ENCODE measurements at places on chromosomes 3 and 15.

GRCh38 chr3:195117978-195118581, 152.9 kb downstream of the XXYLT1 start:
- DNase-seq: no peak

DNA sequence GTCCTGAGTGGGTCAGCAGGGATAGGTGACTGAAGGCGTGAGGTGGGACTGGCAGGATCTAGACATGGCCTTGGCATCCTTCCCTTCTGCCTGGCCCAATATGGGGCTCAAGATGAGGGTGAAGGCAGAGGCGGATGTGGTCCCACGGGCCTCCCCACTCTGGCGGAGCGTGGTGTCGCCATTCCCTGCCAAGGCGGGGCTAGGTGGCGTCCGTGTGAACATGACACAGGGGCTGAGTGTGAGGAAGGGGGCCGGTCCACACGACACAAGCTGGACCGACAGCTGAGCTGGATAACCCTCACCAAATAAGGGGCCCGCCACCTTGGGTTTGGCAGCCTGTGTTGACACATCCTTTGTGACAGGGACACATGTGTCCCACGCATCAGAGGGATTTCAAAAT, 43.1 kb downstream of the ZNF710 start:
- DNase-seq: no peak

DNA sequence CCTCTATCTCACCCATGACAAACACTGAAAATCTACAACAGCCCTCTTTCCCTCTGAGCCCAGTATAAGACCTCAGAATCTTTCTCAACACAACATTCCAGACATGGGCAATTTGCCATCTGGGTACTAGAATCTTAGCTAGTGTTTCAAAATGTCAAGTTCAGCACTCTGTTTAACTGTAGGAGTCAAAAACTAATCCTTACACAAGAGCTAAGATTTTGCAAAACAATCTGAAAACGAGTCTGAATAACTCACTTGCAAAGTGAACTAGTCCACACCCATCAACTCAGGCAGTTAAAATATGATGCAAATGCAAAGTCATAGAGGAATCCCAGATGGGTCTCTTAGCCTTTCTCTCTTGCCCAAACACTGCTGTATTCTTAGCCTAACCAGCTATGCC, 67.8 kb downstream of the GPR176 start:
- no peak for DNase-seq

- no peak for DNase-seq
Observed at GRCh38 chr3:37542772-37543449, 318.8 kb upstream of the CTDSPL start.

GRCh38 chr3:143024351-143024960, 23.1 kb downstream of the U2SURP start:
- DNase-seq: no peak

GRCh38 chr3:110816008-110816407, 255.6 kb upstream of the NECTIN3 start:
- DNase-seq: no peak

GRCh38 chr3:68172039-68172438, 517.6 kb upstream of the SUCLG2 start:
- DNase-seq: no peak

- no peak for DNase-seq
Observed at GRCh38 chr3:56610669-56611335, 53.8 kb downstream of the CCDC66 start.

- no peak for DNase-seq
Observed at GRCh38 chr3:99846477-99847160, 29.0 kb downstream of the CMSS1 start.

- no peak for DNase-seq
Observed at GRCh38 chr3:45381168-45381852, 7.1 kb upstream of the LARS2 start.

DNA sequence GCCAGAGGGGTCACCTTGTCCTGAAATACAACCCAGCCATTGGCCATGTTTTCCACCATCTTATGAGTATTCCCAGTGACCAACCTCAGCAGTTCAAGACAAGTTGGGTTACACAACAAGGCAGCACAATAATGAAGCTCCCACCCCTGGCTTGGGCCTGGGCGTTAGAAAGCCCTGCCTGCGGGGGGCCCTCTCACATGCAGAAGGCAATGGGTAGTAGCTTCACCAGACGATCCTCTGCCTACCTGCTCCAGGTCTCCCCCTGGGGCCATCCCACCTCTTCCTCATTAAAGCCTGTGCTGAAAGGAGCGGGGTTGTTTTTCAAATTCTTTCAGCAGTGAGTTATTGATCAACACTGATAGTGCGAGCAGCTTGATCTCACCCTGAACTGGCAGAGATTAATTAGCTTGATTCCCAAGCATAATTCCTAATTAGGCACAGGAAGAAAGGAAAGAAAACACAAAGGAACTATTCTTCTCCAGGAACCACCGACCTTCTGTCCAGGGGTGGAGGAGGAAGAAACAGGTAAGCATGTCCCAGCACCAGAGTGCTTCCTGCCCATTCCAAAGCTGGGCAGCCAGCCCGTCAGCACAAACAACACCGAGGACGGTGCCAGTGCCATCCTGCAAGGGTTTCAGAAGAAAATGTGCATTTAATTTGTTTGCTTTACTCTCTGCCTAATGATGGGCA, 79.7 kb upstream of the CGNL1 start:
- DNase-seq: no peak

- no peak for DNase-seq
Observed at GRCh38 chr15:27826902-27827714, 272.0 kb downstream of the OCA2 start.

- DNase-seq: no peak
Observed at GRCh38 chr3:112649478-112649735, 8.5 kb upstream of the CCDC80 start.

GRCh38 chr3:179825527-179826246, 172.8 kb downstream of the USP13 start:
- DNase-seq: no peak

GRCh38 chr3:171649911-171650592, 160.2 kb downstream of the PLD1 start:
- no peak for DNase-seq

DNA sequence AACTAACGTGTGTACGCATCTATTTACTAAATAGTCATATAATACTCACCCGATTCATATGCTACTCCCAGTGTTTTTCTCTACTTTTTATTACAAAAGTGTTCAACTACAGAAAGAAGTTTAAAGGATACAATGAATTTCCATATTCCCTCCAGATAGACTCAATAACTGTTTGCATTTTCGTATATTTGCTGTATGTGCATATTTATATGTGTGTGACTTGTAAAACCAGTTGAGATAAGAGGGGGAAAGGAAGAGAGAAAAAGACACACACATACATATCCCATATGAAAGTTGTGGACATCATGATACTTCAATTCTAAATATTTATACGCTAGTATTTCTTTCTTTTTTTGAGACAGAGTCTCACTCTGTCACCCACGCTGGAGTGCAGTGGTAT, 14.1 kb downstream of the LIPC start:
- no peak for DNase-seq

DNA sequence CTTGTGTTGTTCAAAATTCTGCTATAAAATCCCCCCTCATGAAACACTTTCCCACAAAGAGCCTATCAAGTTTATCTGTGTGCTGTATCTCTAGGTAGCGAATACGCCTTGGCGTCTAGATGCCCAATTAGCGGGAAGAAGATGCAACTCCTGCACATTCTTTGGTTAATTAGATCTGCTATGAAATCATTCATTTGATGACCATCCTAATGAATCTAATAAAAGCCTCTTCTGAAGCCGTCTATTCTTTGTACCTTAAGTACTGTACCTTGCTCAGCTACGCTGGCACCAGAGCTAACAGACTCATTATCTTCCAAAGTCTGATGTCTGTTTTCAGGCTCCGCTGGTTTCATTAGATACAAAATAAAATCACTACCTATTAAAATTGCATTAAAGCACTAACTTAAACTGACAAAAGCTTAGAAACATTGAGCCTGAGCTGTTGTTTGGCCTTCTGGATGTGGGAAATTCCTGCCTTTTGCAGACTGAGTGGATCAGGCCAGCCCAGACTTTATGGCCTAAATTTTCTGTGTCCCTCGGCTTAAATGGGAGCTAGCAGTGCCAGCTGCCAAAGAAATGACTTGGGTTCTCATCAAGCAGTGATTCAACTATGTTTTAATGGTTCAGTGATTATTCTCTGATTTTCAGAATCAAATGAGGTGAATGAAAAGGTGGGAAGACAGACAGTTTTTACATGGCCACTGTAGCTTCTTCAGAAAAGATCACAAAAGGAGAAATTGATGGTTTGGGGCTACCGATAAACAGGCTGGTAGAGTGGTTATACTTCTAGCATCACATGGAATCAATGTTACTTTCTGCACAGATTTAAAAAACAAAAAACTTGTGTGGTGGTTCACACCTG, 28.4 kb upstream of the CHST2 start:
- DNase-seq: no peak

- no peak for DNase-seq
Observed at GRCh38 chr3:17494117-17494809, 248.2 kb downstream of the TBC1D5 start.

DNA sequence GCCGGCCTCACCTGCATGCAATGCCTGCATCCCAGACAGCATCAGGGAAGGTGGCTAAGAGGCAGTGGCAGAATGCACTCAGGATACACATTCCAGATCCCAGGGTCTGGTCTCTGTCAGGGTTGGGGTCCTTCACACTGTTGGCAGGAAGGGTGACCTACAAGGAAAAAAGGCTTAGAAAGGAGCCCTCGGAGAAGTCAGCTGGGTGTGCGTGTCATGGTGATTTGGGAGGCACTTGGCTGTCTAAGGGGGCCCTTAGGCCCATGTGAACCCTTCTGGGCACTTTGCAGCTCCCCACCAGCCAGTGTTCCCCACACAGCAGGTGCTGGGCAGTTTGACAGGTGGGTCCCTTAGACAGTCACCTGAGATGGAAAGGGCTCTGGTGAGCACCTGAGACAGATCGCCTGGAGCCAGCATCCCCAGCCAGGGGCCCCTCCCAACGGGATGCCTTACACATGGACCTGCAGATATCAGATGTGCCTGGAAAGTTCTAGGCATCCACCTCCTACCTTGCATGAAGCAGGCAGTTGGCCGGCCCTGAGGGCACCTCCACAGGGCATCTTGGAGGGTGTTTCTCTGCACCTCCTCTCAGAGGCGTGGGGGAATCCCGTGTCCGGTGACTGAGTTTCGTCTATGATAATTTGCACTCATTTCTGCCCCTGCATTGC, 131.6 kb downstream of the LRRK1 start:
- DNase-seq: no peak

- no peak for DNase-seq
Observed at GRCh38 chr15:83174891-83175290, 32.7 kb downstream of the HDGFL3 start.

DNA sequence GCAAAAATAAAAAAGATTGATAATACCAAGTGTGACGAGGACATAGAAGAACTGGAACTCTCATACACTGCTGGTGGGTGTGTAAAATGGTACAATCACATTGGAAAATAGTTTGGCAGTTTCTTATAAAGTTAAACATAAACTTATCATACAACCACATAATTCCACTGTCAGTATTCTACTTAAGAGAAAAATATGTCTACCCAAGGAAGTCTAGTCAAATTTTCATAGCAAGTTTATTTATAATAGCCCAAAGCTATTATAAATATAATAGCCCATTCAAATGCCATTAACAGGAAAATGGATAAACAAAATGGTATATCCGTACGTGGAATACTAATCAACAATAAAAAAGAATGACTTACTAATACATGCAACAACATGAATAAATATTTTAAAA, 40.6 kb upstream of the BCL2A1 start:
- DNase-seq: no peak

- no peak for DNase-seq
Observed at GRCh38 chr3:64108784-64109317, 85.6 kb upstream of the PSMD6 start.

- no peak for DNase-seq
Observed at GRCh38 chr3:17261627-17262369, 377.0 kb downstream of the PLCL2 start.

- DNase-seq: no peak
Observed at GRCh38 chr3:127097072-127097405, 95.9 kb upstream of the PRR23E start.

DNA sequence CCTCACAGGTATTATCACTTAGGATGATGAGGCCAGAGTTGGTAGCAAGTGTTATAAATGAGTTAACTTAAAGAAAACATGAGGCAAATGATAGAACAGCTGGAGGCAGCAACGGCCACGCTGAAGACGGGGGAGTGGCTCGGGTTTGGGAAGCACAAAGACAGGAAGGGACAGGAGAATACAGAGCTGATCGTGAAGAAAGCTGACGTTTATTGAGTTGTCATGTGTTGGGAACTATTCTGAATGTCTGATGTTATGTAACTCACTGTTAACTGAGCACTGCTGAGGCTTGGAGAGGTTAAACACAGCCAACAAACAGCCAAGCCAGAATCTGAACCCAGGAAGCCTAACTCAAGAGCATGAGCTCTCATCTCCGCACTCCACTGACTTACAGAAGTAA, 42.3 kb downstream of the FGD5 start:
- no peak for DNase-seq

DNA sequence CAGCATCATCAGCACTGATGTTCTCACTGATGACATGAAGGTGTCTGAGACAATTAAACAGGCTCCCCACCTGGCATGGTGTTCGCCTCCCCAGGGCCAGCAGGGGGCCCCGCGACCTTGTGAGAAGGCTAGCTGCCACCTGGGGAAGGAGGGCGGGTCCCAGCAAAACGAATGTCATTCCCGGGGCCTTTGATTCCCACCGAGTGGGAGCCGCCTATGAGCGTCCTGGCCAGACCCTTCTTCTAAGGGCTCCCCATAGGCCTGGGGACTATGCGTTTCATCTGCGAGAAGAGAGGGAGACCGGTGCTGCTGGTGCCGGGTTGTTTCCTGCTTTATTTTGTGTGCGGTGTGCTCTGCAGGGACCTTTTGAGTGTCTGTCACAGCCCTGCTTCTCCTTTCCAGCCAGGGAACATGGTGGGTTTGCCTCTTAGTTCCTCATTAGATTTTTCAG, 20.5 kb upstream of the MINDY4B start:
- peak; percentile 67 for DNase-seq

GRCh38 chr15:67303490-67304363, 49.1 kb downstream of the IQCH start:
- peak; percentile 3 for DNase-seq

GRCh38 chr3:149673393-149673792, 15.6 kb upstream of the WWTR1 start:
- no peak for DNase-seq

DNA sequence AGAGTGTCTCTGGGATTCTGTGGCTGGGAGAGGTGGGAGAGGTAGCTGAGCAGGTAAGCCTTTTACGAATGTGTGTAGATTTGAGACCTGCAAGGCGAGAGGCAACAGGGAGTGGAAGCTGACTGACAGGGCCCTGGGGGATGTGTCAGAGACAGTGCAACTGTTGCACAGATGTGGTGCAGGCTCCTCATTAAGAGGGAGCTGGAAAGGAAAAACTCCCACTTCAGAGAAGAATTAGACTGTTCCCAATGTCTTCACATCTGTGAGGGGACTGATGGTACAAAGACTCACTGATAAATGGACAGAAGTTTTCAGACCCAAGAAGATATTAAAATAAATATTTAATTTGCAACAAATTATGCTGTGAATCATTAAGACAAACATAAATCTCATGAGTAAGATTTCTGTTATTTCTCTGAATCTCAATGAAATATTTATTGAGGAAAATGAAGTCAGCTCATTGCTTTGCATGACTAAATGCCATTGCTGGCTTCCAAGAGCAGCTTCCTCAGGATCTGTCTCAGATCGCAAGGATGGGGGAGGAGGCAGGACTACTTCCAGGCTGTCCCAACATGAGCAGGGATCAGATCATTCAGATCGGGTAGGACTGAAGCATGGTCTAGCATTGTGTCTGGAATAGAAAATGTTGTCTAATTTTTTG, 127.3 kb upstream of the ROPN1 start:
- no peak for DNase-seq

GRCh38 chr3:121231872-121232271, 313.9 kb downstream of the POLQ start:
- no peak for DNase-seq

All from activated naive CD8-positive, alpha-beta T cell treated with anti-CD3 and anti-CD28 coated beads, Interleukin-2, amount 50 U/mL, for 24 hours (primary cell).